ENCODE measurements at places on chromosomes 11 and 22.
A peak's percentile ranks its signal among the peaks of the same experiment; 100 is the strongest.

GRCh38 chr22:43159484-43160178 is 8.3 kb downstream of the TSPO start:
- H3K4me3 ChIP-seq = no peak overlapping the region
- no peaks in the 10 kb centered on the region for H3K4me1 ChIP-seq
- H3K27ac ChIP-seq = no peak overlapping the region
- DNase-seq = no peak
- no peaks in the 10 kb centered on the region for H3K27me3 ChIP-seq
- peaks cover 12% of the 10 kb centered on the region for H3K36me3 ChIP-seq

GRCh38 chr22:19597399-19597735 is 73.2 kb upstream of the CLDN5 start:
- no peaks in the 10 kb centered on the region for H3K27me3 ChIP-seq
- peak; percentile 8 for DNase-seq
- peak overlapping the region; percentile 25 for H3K4me3 ChIP-seq

- no peak for DNase-seq
- no peak overlapping the region for H3K4me3 ChIP-seq
- H3K4me1 ChIP-seq = no peaks in the 10 kb centered on the region
- H3K27ac ChIP-seq = no peak overlapping the region
- H3K36me3 ChIP-seq = no peaks in the 10 kb centered on the region
These were observed 5.9 kb downstream of the JAM3 start for GRCh38 chr11:134074766-134075165.

- DNase-seq = no peak
- H3K27ac ChIP-seq = no peak overlapping the region
- H3K4me1 ChIP-seq = no peaks in the 10 kb centered on the region
- H3K36me3 ChIP-seq = no peaks in the 10 kb centered on the region
- no peaks in the 10 kb centered on the region for H3K27me3 ChIP-seq
These were observed 27.6 kb downstream of the APLP2 start for GRCh38 chr11:130097285-130097684.

DNA sequence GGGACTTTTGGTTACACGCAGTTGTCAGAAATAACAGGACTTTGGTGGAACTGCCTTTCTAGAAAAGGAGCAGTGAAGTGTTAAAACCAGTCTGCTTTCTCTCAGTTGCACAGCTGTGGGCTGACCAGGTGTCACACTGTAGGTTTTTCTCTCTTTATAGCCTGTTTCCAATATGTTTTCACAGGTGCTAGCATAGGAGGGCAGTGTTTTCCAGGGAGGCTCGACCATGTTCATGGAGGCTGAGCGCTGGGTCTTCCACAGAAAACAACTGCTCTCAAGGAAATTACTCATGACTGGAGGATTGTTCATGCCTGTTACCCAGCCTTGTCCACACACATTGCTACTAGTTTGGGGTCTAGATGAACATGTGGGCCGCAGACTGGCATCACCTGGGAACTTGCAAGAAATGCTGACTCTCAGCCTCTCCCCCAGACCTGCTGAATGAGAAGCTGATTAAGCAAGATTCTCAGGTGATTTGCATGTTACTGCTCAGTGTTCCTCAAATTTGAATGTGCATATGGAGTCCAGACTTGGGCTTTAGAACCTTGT is 157.7 kb downstream of the MAML2 start:
- H3K4me3 ChIP-seq = no peak overlapping the region
- no peaks in the 10 kb centered on the region for H3K27me3 ChIP-seq
- no peak for DNase-seq
- peaks cover 9% of the 10 kb centered on the region for H3K4me1 ChIP-seq
- H3K36me3 ChIP-seq = no peaks in the 10 kb centered on the region
- H3K27ac ChIP-seq = no peak overlapping the region

DNA sequence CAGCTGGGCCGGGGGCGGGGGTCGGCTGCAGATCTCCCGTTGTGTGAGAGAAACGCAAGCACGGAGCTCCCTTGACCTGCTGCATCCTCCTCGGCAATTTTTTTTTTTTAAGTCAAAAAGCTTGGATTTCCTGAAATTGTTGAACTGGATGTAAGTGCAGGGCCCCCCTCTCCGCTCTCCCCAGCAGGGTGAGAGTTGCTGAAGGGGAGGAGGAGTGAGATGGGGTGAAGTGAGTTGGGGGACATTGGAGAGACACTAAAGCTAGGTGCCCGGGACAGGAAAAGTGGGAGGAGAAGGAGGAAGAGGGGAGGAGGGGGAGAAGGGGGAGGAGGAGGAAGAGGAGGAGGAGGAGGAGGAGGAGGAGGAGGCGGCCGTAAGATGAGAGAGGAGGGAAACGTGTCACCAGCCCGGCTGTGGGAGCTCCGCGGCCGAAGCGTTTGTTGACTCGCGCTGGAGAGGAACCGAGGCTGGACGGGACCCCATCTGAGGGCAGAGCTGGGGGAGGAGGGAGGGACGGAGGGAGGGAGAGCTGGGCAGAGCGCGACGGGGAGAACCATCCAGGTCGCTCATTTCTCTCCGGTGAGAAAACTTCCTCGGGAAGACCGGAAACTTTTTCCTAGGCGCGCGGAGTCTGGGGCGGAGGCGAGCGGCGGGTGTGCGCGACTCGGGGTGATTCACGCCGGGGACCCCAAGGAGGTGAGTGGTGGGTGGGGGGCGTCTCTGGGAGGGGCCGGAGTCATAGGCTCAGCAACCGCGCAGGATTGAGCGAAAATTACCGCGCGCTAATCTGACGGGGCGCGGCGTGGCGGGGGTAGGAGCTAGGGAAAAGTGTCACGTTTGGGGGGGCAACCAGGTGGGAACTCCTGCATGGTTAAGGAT is 80.2 kb downstream of the PRR5L start:
- peaks cover 11% of the 10 kb centered on the region for H3K4me1 ChIP-seq
- DNase-seq = no peak
- peak overlapping the region; percentile 60 for H3K27ac ChIP-seq
- no peaks in the 10 kb centered on the region for H3K36me3 ChIP-seq
- H3K27me3 ChIP-seq = no peaks in the 10 kb centered on the region

GRCh38 chr11:83456075-83456474 is 169.9 kb upstream of the CCDC90B start:
- H3K4me1 ChIP-seq = no peaks in the 10 kb centered on the region
- no peak overlapping the region for H3K27ac ChIP-seq
- H3K4me3 ChIP-seq = no peak overlapping the region
- no peak for DNase-seq

DNA sequence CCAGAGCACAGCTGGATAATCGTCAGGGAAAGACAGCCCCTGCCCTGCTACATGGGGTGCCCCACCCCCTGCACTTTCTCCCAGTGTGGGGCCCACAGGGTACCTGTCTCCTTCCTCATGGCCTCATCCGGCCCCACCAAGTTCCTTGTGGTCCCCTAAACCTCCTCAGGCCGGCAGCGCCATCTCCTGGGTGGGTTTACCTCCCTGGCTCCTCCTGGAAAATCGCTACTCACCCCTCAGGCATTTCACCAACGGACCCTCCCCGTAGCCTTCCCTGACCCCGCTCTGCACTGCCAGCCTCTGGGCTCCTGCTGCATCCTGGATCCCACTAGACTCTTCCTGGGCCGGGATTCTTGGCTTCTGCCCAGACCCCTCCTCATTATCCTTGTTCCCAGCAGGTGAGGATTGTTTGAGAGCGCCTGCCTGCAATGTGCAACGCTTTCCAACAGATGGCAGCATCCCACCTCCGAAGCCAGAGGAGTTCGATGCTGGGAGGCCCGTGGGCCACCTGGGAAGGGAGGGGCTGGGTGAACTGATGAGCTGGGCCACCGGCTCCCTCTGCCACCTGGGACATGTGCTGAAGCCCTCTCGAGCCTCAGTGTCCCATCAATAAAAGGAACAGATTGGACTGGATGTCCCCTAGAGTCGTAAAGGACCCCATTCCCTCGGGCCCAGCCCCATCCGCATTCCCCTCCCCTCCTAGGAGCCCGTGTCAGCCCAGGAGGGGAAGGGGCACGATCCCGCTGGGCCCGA is 44.2 kb upstream of the TTLL12 start:
- peak; percentile 47 for DNase-seq
- H3K27me3 ChIP-seq = no peaks in the 10 kb centered on the region
- H3K36me3 ChIP-seq = no peaks in the 10 kb centered on the region
- H3K4me1 ChIP-seq = peaks cover 4% of the 10 kb centered on the region
- H3K27ac ChIP-seq = no peak overlapping the region
- no peak overlapping the region for H3K4me3 ChIP-seq

- no peak for DNase-seq
- H3K4me1 ChIP-seq = no peaks in the 10 kb centered on the region
- H3K27ac ChIP-seq = no peak overlapping the region
- H3K4me3 ChIP-seq = no peak overlapping the region
- H3K27me3 ChIP-seq = no peaks in the 10 kb centered on the region
- no peaks in the 10 kb centered on the region for H3K36me3 ChIP-seq
These were observed 26.3 kb downstream of the PRDM10 start for GRCh38 chr11:129976328-129976727.

DNA sequence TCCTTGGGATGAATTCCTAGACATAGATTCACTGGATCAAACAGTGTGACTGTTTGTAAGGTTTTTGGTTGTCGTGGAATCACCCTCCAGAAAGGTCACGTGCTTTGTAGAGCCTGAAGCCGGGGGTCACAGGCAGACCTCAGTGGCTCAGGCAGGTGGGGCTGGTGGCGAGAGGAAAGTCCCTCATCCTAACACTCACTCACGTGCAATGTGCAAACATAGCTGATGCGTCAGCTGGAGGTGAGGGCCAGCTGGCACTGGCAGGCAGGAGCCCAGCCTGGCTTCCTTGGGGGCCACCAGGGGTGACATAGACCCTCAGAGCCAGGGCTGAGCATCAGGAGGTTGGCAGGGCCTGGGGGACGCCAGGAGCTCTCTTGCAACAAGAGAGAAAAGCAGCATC is 90.0 kb downstream of the ARHGAP8 start:
- H3K36me3 ChIP-seq = no peaks in the 10 kb centered on the region
- H3K4me1 ChIP-seq = no peaks in the 10 kb centered on the region
- DNase-seq = no peak

DNA sequence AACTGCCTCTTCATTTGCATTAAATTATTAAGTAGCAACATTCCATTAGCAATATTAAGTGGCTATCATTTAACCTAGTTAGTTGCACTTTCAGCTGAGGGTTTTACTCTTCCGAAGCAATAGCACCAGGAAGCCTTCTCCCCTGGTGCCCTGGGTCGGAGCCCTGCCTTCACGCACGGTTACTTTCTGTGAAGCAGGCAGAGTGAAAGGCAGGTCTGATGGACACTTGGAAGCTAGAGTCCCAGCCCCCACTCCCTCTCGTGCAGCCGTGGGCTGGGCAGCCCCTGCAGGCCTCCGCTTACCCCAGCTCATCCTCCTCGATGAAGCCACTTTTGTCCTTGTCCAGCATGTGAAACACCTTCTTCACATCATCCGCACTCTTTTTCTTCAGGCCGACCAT is 2.0 kb downstream of the PVALB start:
- DNase-seq = no peak
- no peaks in the 10 kb centered on the region for H3K36me3 ChIP-seq
- no peak overlapping the region for H3K27ac ChIP-seq

DNA sequence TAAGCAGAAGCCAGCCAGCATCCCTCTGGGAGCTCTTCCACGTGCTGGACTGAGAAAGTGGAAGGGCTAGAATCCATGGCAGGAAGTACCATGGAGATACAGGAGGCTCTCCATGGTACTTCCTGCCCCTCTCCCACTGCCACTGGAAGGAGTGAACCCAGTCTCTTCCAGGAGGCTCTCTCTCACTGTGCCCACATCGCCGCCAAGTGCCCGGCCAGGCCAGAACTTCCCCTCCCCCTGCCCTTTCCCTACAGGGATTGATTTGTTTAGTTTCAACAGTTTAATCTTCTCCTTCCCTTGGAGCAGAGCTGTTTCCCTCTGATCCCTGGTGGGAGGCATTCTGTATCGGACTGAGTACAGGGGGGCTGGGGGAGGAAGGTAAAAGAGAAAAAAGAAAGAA is 133.6 kb downstream of the DSCAML1 start:
- H3K4me1 ChIP-seq = no peaks in the 10 kb centered on the region
- no peaks in the 10 kb centered on the region for H3K36me3 ChIP-seq
- no peak for DNase-seq
- H3K27me3 ChIP-seq = no peaks in the 10 kb centered on the region
- H3K27ac ChIP-seq = no peak overlapping the region

- DNase-seq = no peak
- H3K36me3 ChIP-seq = no peaks in the 10 kb centered on the region
- H3K4me1 ChIP-seq = peaks cover 22% of the 10 kb centered on the region
- no peaks in the 10 kb centered on the region for H3K27me3 ChIP-seq
- peak overlapping the region; percentile 87 for H3K27ac ChIP-seq
These were observed 453 bp upstream of the MAFF start for GRCh38 chr22:38201371-38201710.

- H3K27me3 ChIP-seq = no peaks in the 10 kb centered on the region
- no peaks in the 10 kb centered on the region for H3K4me1 ChIP-seq
- H3K4me3 ChIP-seq = no peak overlapping the region
- H3K27ac ChIP-seq = no peak overlapping the region
- DNase-seq = no peak
These were observed 134.1 kb upstream of the TMEM45B start for GRCh38 chr11:129681344-129682114.

DNA sequence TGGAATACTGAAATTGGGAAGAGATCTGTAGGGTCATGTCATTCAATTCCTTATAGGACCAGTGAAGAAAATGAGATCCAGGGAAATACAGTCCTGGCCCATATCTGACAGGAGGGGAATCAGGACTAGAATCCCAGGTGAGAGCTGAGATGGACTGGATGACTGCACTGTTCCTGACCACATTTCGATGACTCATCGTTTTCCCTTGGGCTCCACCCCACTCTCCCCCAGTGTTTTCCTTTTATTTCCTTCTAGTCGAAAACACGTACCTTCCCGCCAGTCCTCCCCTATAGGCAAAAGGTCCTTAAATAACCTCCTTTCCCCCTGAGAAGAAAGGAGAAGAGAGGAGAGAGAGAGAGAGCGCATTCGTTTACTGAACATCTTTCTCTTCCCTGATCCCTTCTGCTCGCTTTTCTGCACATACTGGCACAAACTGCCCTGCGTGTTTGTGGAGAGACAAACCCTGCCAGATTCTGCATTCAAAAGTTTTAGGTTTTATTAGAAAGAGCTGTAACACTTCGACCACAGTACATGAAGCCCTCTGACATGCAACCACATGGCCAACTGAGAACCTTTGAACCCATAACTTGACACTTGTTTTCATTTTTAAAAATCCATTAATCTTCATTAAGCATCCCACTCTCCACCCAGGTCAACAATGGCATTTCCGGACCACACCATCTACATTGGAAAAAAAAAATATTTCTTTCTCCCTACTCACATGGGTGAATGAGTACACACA is 565.7 kb downstream of the METTL15 start:
- H3K36me3 ChIP-seq = no peaks in the 10 kb centered on the region
- no peaks in the 10 kb centered on the region for H3K4me1 ChIP-seq
- no peak overlapping the region for H3K27ac ChIP-seq
- DNase-seq = no peak
- H3K4me3 ChIP-seq = no peak overlapping the region
- no peaks in the 10 kb centered on the region for H3K27me3 ChIP-seq

DNA sequence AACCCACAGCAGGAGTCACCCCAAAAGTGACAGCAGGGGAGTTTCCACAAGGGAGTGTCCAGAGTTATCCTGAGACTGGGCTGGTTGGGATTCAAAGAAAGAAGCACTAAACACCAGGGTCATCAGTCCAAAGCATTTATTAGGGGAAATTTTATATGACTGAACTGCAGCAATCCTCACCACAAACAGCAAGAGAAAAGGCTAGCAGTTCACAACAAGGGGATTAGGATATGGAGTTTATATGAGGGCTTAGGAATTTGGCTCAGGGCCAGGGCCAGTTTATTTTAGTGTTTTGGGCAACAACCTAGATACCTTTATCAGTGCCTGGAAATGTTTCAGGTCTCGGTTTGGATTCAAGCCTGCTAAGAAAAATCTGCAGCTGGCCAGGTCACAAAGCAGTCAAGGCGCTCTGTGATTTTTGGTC is 4.6 kb upstream of the TMEM126A start:
- H3K36me3 ChIP-seq = no peaks in the 10 kb centered on the region
- H3K27me3 ChIP-seq = no peaks in the 10 kb centered on the region
- H3K4me1 ChIP-seq = no peaks in the 10 kb centered on the region
- DNase-seq = no peak
- no peak overlapping the region for H3K4me3 ChIP-seq
- H3K27ac ChIP-seq = no peak overlapping the region
